ENCODE measurements at places on chromosomes 12 and 14.

DNA sequence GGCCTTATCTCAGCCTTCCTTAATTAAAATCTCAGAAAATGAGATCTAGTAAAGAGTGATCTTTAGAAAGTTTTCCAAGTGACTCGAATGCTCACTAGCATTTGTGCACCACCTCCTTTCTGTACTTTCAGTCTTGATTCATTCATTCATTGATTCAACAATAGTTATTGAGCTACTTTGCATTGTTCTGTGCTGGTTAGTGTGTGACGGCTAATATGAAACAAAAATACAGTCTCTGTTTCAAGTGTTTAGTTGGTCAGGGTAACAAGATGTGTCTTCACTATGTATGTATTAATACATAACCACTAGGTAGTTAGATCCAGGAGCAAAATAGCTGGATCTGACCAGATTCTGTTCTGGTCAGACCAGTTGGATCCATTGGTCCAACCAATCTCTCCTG lies 100.9 kb downstream of the FAR2 start:
- DNase-seq: no peak

DNA sequence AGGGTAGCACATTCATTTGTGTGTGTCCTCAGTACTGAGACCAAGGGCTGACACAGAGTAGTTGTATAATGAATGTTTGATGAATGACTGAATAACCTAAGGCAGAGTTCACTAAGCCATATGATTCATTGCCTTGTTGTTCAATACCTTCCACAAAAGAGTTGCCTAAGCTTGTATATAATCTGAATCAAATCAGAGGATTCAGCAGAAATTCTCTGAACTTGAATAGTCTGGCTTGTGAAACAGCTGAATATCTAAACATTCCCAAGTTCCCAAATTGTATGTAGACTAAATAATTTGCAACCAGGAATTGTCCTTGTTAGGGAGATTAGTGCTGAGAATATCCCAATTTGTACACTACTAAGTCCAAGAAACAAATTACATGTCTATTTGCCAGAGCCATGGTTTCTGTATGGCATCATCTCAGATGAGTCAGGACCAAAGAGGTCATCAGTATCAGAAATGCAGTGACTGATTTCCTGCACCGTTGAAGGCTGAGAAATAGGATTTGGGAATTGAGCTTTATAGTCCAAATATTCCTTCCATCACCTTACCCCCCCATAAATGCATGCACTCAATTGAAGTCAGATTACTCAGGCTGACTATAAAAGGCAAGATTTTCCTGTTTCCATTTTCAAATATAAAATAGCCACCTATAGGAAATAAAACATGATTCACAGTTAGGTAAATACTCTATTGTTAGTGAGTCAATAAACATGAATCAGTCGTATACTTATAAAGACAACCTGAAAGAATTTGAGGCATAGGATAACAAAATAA lies 168.7 kb downstream of the PHLDA1 start:
- no peak for DNase-seq

DNA sequence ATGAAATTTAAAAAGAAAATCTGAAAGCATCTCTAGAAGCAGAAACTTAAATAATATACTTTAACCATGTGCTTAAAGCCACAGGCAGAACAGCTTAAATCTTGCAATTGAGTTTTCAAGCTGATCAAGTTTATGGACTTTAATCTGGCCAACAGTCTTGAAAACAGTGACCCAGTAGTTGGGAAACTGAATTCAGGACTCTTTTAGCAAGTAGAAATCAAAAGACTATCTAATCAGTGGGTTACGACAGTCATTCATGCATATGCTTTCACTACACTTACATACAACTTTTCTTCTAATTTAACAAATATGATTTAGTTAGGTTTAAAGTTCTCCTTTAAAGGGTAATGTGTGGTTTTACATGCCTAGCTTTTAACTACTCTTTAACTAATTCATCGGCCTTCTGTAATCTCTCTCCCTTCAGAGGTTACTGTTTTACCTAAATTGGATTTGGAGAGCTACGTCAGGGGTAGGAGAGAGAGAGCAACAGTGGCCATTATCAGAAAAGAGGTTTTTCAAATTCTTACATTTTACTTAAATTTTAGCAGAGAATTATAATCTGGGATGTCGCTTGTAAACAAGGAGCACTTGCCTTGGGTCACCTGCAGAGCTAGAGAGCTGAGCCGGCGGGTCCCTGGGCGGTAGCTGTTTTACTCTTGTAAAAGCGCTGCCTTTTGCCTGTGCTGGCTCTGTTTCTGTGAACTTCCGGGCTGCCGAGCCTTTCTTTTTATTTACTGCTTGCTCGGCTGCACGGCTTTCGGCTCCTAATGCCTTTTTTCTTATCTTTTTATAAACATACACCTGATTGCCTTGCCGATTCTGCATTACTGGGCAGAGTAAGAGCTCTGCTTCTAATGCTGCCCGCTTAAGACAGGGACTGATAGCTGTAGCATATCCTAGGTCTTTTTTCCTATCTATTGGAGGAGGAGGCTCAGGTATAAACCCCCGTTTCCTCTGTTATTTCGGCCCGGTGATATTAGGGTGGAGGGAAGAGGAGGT lies 17.4 kb upstream of the LYZ start:
- DNase-seq: no peak

GRCh38 chr12:1491983-1492697 lies 102.2 kb downstream of the FBXL14 start:
- no peak for DNase-seq

- DNase-seq: no peak
Observed at GRCh38 chr12:64824130-64824499, 332 bp upstream of the TBC1D30 start.

DNA sequence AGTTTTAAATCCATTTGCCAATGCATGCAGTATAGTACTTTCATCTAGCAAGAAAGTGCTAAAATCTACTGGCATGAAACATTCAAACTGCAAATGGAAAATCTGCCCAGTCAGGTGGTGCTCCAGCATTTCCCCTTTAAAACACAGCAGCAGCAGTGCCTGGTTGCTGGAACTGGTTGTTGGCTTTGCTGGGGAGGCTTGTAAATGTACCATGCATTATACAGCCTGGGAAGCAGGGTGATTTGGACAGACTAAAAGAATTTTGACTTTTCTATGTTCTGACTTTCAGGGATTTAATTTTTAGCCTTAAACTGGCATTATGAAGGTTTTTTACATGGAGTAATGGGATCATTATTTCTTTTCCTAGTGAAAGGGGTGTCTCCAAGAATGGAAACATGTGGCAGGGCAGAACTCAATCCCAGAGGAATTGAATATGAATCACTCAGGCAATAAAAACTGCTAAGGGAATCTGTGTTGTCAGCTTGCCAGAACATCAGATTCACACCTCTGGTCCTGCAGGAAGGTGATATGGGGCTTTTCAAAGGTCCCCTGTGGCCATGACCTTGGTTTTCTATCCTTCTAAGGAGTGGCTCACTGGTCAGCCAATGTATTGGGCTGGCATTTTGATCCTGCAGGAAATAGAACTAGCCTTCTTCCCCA lies 9.0 kb upstream of the PAX9 start:
- DNase-seq: no peak

DNA sequence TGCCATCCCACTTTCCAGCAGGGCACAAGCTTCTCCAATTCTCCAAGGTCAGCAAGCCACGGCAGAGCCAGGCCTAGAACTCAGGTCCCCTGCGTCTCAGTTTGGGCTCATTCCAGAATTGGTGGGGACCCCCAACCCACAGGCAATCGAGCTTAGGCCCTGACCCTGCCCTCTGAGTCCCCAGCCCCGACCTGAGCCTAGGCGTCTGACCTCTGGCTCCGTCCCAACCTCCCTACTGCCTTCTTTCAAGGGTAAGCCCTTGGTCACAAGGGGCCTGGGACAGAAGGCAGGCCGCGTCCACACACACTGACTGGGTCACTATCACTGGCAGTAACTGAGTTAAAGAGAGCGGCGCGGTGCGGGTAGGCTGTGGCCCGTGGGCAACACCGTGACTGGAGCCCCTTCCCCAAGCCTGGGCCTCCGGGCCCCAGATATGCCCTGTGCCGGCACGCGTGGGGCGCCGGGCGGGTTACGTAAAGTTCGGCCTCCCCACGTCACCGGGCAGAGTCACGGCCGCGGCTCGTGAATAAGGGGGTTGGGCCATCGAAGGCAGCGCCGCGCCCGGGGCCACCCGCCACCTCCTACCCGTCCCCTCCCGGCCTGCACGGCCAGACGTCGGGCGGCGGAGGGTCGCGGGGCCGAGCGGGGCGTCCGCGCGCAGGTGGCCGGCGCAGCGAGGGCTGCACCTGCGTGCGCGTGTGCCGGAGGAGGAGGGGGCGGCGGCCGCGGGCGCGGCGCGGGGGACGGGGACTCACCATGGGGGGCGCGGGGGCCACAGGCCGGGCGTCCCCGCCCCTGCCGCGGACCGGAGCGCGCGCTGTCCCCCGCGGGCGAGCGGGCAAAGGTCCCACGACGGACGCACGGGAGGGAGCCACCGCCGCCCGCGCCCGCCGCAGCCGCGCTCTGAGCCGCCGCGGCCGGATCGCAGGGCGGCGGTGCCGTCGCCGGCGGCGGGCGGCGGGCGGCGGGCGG lies 516 bp downstream of the ANKRD9 start:
- no peak for DNase-seq

DNA sequence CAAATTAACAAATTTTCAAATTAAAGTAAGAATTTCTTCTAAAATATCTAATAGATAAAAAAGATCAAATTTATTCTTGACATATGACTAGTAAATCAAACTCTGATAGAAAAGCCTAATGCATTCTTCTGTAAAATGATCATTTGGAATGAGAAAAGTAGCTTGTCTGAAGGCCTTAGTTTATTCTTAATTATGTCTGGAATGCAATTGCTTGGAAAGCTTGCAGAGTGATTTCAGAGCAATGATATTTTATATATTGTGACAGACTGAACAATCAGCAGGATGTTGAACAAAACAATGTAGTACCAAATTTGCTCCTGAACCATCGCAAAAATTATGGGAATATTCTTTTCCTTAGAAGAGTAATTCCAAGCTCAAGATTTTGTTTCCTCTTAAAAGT lies 789.6 kb upstream of the NOVA1 start:
- no peak for DNase-seq

DNA sequence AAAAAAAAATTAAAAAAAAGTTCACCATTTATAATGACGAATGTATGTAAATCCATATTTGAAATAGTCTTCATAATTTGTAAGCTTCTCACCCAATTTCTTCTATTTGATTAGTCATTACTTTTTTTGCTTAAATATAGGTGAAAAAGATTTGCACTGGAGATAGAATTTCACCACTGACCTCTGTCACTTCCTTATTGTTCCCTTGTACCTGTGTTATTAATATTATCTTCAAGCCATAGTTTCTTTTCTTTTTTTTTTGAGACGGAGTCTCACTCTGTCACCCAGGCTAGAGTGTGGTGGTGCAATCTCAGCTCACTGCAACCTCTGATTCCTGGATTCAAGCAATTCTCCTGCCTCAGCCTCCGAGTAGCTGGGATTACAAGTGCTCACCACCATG lies 15.8 kb downstream of the TEP1 start:
- DNase-seq: no peak

DNA sequence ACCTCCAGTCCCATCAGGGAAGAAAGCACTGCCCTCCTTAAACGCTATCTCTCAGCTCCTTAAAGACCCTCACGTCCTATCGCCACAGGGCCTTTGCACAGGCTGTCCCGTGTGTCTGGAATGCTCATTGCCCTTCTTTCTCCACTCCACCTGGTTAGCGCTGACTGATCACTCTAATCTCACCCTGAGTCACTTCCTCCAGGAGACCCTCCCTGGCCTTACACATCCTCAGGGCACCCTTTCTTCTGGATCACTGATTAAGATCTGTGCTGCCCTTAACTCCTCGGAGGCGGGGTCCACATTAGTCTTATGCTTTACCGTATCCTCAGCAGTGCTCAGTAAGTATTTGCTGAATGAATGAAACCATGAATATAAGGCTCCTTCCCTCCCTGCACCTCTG lies 94.7 kb downstream of the SYNE3 start:
- no peak for DNase-seq

DNA sequence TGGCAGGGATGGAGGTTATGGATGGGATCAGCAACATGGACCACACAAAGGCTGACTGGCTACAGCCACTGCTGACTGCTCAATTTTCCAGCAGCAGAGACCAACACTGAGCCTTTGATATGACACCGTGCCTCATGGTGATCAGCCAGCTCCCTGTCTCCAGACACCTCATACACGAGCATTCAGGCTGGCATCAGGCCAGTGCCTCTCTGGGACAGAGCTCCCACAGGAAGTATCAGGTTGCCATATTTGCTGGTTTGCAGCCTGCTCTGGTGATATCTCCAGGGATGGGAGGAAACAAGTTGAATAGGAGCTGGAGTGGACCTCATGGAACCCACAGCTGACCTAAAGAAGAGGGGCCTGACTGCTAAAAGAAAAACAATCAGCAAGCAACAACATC lies 471.2 kb upstream of the ATXN7L3B start:
- no peak for DNase-seq

- no peak for DNase-seq
Observed at GRCh38 chr14:31405599-31406232, 14.6 kb downstream of the HEATR5A start.

DNA sequence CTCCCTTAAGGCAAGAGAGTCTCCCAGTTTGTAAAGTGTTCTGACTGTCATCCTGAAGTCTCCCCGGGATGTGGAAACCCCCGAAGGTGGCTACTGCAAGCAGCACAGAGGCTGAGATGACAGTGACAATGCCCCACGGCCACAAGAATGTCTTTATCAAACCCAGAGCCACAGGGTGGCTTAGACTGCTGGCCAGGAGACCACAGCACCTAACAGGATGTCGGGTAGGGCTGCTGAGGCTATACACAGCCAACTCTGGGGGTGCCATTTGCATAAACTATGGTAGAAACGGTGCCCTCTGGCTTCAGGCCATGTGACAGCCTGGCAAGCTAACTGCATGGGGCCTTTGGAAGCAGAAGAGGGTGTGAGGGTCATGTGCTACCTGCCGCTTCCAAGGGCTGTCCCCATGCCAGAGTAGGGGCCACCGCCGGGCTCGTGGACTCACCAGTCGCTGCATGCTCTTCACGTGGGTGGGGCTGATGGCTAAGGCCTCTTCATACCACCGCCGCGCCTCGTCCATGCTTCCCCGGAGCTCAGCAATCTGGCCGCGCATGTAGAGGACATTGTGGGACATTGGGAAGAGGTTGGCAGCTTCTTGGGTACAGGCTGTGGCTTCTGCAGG lies 180.9 kb downstream of the CALM1 start:
- DNase-seq: no peak

- DNase-seq: no peak
Observed at GRCh38 chr12:117551665-117552064, 190.2 kb upstream of the NOS1 start.

- DNase-seq: no peak
Observed at GRCh38 chr14:61561657-61562276, 133.5 kb upstream of the HIF1A start.

Measured in D721Med (cell line).